OCI-M1 (cell line): ENCODE measurements at places on chromosomes 3 and 15.

DNA sequence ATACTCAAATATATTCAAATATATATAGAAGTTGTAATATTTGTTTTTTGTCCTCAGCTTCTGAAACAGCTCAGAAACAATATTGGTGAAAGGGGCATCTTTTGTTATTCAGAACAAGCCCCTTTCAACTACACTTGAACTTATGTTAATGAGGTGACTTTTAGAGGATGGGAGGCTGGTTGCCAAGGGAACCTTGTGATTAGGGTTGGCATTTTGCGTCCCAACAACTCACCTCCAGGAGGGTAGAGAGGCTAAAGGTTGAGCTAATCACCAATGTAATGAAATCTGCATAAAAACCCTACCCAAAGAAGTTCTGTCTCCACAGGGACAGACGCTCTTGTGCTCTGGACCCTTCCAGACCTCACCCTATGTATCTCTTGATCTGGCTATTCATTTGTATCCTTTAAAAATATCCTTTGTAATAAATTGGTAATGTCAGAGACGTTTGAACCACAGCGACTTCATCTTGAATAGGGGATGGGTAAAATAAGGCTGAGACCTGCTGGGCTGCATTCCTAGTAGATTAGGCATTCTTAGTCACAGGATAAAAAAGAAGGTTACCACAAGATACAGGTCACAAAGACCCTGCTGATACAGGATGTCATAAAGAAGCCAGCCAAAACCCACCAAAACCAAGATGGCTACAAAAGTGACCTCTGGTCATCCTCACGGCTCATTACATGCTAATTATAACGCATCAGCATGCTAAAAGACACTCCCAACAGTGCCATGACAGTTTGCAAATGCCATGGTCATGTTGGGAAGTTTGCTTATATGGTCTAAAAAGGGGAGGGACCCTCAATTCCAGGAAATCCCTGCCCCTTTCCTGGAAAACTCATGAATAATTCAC, 111.1 kb downstream of the FMN1 start:
- no peak for DNase-seq

GRCh38 chr15:68829068-68829467, 8.4 kb upstream of the ANP32A start:
- DNase-seq, result peak; percentile 74

DNA sequence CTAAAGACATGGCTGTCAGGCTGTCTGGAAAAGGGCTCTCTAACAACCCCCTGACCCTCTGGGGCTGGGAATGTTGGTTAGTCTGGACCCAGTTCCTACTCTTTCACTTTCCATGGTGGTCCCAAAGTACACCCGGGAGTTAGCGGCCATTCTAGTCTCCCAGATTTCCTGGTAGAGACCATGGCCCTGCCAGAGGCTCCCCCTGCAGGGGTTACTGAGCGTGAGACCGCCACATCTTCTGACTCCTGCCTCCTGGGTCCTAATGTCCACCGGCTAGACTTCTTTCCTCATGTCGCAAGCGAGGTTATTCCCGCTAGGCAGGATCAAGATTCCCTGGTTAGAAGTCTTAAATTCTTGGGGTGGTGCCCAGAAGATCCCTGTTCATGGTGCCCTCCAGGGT, 540.0 kb upstream of the ROBO1 start:
- DNase-seq, result no peak

GRCh38 chr3:25782938-25783660, at the start of gene NGLY1:
Gene NGLY1, minus strand, starts transcription at chr3:25783443. Its CDS starts 53 bp downstream, at chr3:25783390.
- DNase-seq, result peak; percentile 87

- no peak for DNase-seq
These were observed 879.3 kb downstream of the ROBO2 start for GRCh38 chr3:77919244-77919643.

DNA sequence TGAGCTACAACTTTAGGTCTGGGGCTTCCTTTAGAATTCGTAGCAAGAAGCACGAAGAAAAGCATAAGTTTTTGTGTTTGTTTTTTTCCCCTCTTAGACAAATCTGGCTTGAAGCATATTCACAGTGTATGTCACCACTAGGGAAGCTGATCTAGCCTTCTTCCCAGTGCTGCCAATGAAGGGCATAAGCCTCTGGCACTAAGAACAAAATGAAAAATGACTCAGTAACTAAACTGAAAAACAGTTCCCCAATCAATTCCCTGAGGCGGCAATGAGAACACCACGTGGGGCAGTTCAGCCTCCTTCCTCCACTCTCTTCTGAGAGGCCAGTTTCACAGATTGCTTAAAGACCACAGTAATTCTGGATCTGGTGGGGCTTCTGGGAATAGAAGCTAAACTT, 338.1 kb downstream of the GAP43 start:
- DNase-seq, result peak; percentile 21

- DNase-seq, result peak; percentile 82
These were observed 16.0 kb upstream of the EID1 start for GRCh38 chr15:48861813-48862431.

DNA sequence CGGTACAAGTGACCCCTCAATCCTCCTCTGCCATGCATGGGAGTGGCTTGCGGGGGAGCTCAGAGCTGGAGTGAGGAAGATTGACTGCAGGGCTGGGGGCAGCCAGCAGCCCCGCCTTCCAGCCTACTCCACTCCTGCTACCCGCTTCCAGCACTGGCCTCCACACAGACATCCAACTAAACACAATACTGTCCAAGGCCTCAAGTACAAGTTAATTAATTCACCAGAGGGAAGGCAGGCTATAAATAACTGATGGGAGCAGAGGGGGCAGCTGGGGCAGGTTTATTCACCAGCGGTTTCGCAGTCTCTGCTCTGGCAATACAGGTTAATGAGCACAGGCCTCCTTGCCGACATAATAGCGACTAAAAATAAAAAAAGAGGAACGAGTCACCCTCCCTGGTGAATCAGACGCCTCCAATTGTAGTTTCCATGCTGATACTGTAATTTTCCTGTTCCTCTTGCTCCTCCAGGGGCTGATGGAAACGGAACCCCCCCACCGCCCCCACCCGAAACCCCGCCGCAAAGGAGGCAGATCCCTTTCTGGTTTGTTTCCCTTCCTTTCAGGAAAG, 166.4 kb upstream of the TLE3 start:
- peak; percentile 20 for DNase-seq

- no peak for DNase-seq
These were observed 422.3 kb downstream of the TIGIT start for GRCh38 chr3:114716126-114716525.

GRCh38 chr3:55521064-55521737, 34.1 kb upstream of the WNT5A start:
- DNase-seq, result no peak

GRCh38 chr3:173553635-173554280, 156.2 kb downstream of the NLGN1 start:
- DNase-seq, result peak; percentile 42

DNA sequence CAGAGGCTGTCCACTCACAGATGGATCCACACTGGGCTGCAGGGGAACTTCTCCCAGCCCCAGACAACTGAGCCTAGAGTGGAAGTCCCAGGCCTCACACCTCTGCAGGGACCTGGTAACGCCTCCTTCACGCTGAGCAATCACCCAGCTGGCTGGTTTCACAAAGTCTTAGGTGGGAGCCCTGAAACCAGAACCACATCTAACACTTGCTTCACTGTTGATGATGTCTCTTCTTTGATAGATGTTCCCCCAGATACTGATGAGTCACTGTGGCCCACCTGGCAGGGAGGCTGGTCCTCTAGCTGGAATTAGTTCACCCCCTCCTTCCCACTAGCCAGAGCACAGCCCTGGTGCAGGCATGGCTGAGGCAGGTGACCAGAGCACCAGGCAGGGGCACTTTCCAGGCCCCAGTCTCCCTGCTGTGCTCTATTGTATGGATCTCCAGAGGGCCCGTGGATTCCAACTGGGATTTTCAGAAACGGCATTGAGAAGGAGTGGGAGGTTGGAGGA, 33.5 kb downstream of the MYL3 start:
- no peak for DNase-seq

DNA sequence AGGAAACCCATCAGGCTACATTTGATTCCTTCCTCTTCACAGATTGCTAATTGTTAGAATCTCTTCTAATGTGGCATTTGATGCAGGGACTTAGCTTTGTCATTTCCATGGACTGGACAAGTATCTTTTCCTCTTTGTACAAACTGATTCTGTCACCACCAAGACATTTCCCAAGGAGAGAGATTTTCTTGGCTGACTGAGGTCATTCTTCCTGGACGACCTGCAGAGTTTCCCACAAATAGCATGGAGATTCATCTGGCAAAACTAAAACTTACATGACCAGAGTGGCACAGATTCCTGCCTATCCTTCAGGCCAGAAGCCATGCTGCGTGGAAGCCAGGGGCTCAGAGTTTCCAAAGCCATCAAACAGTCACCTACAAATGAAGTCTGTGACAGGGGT, 269.2 kb upstream of the LRTM1 start:
- no peak for DNase-seq

GRCh38 chr3:112338021-112338726, 5.2 kb downstream of the CD200 start:
- DNase-seq, result no peak

DNA sequence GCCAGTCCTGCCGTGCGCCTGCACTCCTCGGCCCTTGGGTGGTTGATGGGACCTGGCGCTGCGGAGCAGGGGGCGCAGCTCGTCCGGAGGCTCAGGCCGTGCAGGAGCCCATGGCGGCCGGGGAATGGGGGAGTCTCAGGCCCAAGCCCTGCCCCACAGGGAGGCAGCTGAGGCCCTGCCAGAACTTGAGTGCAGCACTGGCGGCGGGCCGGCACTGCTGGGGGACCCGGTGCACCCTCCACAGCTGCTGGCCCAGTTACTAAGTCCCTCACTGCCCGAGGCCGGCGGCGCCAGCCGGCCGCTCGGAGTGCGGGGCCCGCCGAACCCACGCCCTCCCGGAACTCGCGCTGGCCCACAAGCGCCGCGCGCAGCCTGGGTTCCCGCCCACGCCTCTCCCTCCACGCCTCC, 190.9 kb upstream of the MME start:
- DNase-seq, result no peak

DNA sequence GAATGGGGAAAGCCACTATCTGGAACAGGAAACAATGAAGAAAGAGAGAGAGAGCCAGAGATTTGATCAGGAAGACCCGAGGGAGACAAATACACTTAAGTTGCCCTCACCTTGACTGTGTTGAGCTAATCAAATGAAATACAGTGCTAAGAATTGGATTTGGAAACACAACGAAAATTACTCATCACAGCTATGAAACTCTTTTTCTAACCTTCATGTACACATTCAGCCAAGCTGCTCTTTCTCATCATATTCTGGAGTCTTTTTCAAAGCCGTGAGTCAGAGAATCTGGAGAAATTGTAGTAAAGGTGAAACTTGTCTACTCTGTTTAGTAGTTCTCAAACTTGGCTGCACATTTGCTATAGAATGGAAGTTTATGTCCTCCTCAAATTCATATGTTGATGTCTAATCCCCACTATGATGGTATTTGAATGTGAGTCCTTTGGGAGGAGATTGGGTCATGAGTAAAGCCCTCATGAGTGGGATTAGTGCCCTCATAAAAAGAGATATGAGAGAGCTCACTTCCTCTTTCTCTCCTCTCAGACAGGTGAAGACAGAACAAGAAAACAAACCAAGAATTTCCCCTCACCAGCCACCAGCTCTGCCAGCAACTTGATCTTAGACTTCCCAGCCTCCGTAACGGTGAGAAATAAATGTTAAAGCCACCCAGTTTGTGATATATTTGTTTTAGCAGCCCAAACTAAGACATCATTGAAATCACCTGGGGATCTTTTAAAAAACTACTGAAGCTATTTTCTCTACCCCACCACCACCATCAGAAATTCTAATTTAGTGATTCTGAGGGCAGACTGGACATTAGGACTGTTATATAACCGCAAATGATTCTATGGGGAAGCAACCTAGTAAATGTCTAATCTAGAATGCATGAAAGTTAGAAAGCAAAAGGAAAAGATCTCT, 143.6 kb upstream of the GRM7 start:
- DNase-seq, result peak; percentile 43

- DNase-seq, result no peak
These were observed 52.0 kb upstream of the LMOD3 start for GRCh38 chr3:69174445-69174844.

- DNase-seq, result no peak
These were observed 73.5 kb downstream of the ATP1B3 start for GRCh38 chr3:141949972-141950371.

GRCh38 chr15:58396181-58396580, 35.6 kb upstream of the LIPC start:
- peak; percentile 29 for DNase-seq

GRCh38 chr3:52827441-52827840, 3.0 kb downstream of the ITIH4 start:
- DNase-seq, result no peak
